BJ (cell line): ENCODE measurements at places on chromosomes 1 and 21.

- no peak for DNase-seq
Measured at GRCh38 chr1:6143395-6143794, 36.7 kb downstream of the CHD5 start.

DNA sequence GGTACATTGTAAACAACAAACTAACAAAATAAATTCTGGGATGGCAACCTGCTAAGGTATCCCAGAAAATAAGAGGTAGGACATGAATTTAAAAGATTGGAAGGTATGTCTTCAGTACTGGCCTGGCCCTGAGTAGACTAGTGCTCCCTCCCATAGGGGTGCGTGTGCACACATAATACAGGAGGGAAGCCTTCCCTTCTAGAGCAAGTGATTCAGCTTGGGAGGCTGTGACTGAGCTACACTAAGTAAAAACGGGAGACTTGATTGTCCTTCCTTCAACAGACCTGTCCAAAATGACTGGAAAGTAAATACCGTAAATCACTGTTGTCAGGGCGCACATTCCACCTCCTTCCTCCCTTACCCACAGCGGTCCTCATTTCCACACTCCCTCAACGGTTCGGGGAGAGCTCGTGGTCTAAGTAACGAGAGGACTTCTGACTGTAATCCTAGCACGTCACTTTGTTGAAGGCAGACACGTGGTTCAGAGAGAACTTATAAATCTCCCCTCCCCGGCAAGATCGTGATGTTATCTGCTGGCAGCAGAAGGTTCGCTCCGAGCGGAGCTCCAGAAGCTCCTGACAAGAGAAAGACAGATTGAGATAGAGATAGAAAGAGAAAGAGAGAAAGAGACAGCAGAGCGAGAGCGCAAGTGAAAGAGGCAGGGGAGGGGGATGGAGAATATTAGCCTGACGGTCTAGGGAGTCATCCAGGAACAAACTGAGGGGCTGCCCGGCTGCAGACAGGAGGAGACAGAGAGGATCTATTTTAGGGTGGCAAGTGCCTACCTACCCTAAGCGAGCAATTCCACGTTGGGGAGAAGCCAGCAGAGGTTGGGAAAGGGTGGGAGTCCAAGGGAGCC lies at the start of gene TGFB2:
TSS of gene TGFB2 (plus strand) at position 523 of the 859 bp plus-strand sequence. CDS start 1,366 bp downstream, outside the sequence.
- DNase-seq = peak; percentile 51

DNA sequence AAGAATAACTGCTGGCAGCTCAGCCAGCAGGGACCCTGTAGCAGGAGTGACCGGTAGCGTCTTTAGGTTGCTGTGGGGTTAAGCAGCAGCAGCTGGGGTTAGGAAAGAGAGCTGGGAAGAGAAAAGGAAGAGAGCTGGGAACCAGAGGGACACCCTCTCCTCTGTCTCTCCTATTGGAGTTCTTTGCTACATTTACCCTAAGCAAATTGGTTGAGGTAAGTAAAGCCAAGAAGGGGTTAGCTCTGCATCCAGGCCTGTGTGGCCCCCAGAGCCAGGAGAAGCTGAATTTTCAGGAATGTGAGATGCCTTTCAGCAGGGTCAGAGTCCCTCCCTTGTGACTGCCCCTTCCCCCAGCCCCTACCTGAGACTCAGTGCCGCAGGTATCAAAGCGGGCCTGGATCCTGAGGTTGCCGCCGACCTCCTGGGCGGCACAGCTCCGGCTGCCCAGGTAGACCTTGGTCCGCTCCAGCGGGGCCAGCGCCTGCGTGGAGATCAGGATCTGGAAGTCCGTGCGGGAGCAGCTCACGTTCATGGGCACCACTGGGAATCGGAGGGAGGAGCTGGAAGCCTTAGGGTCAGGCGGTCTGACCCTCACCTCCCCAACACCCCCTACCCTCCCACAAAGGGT lies 16.4 kb downstream of the CDCP2 start:
- no peak for DNase-seq

- DNase-seq = no peak
Measured at GRCh38 chr1:6205849-6206519, at the start of gene RNF207. Gene RNF207, plus strand, starts transcription at chr1:6206119. Its CDS starts 417 bp downstream, at chr1:6206536.

DNA sequence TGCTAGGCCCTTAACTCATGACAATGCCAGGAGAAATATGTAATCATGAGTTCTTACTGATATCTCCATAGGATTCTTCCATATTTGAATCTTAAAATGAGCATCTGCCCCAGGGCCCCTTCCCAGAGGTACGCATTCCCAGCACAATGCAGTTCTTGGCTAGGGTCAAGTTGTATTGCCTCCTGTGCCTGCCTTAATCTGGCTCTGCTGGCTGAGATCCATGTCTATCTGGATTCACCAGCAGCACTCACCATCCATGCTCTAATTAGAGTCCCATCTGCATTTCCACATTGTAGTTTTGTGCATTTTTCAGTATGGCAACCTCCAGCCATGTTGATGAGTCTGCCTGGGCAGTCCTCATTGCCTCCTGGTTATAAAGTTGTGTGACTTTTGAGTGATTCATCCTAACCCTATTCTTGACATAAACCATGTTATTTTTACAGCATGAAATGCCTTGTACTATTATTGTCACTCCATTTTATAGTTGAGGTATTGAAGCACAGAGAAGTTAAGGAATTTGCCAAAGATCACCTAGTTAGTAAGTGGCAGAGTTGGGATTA lies 55.9 kb downstream of the CAMSAP2 start:
- no peak for DNase-seq

DNA sequence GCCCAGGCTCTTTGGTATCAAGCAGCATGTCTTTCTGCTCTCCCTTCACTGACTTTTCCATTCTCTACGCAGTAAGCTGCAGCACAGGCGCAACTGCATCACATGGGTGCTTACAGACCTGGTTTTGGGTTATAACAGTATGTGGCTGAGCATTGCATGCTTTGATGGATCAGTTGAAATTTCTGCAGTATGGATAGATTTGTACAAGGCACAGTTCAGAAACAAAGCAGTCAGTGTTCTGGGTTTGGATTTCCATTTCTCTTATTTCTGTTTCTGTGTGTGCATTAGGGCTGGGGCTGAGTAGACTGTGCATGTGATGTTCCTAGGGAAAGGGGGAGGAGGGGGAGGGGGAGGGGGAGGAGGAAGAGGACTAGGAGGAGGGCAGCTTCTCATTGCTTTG lies 4.5 kb downstream of the FAM163A start:
- DNase-seq = no peak

- DNase-seq = no peak
Measured at GRCh38 chr1:5904551-5904950, 87.7 kb downstream of the NPHP4 start.

GRCh38 chr1:48164571-48164970 lies 57.9 kb upstream of the SLC5A9 start:
- DNase-seq = no peak

DNA sequence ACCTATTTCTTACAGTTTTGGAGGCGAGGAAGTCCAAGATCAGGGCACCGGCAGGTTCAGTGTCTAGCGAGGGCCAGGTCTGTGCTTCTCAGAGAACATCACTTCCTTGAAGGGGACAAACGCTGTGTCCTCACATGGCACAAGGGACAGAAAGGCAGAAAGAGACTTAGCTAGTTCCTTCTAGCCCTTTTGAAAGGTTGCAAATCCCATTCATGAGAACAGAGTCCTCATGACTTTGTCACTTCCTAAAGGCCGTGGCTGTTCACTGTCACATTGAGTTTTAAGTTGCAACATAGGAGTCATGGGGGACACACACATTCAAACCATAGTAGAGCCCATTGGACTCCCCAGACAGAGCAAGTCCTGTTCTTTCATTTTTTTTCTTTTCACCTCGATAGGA lies 27.4 kb downstream of the PER3 start:
- no peak for DNase-seq

- peak; percentile 64 for DNase-seq
Measured at GRCh38 chr1:94022471-94023189, 98.3 kb downstream of the ABCA4 start.

DNA sequence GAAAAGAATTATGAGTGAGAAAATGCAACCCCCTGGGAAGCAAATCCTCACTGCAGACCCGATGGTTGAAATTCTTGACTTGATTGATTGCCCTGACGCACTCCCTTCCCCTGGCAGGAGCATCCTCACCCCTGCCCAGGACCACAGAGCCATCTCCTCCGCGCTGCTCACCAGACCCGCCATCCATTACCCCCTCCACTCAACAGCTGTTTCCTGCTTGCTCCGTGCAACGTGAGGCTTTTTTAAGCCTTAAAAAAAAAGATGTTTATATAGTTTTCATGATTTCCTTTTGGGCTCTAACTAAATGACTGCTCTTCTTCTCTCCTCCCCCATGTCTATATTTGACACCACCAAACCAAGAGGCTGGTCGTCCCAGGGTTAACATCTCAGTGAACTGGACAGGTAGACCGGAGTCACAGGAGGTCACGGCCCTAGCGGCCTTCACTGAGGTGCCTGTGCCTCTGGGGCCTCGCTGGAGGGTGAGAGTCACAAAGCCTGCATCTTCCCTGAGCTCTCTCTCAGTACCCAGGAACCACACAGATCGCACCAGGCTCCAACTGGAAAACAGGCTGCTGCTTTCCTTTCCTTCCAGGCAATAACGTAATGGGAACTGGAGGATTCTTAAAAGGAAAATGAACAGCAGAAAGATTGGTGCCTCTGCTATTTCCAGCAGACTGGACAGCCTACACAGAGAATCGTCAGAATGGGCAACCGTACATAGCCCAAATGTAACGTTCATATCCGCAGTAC lies 49.8 kb downstream of the ZBTB18 start:
- DNase-seq = no peak
